ENCODE measurements at places on chromosomes 6 and 20.

DNA sequence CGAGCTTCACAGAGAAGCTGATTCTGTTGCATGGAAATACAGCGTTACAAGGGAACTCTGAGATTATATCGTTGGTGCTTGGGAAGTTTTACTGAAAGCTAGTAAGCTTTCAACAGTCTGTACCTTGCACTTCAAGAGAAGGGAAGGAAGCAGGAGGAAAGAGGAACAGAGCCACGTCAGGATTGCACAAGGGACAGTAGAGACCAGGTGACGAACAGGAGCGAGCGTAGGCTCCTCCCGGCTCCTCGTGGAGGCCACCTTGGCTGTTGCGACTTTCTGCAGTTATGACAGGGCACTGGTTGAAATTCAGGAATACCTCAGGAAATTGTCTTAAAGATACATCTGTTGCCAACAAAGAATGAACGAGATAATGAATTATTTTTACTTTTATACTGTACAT is 18.8 kb downstream of the RTF2 start:
- DNase-seq = no peak

DNA sequence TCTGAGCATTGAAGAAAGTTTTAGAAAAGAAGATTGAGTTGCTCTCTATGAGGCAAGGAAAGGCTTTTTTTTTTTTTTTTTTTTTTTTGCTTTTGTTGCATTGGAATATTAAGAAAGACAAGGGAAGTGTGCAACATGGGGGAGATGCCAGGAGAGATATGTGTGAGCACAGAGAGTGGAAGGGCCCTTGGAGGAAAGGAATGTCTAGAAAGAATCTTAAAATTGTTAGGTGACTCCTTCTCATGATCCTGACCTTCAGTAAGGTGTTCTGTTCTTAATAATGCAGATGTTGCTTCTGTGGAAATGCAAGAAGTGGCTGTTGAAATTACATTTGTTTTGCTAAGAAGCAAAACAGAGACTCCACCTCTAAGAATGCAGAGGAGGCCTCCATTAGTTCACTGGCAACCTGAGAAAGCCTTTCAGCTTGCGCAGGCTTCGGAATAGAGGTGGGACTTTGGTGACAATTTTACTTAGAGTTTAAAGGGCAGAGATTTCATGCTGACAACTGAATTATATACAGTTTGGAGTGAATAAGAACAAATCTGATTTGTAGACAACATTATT is 118.0 kb upstream of the ASCC3 start:
- DNase-seq = no peak

- no peak for DNase-seq
Measured at GRCh38 chr6:151822252-151823111, 15.0 kb downstream of the ESR1 start.

- DNase-seq = no peak
Measured at GRCh38 chr6:168960551-168961263, 292.9 kb downstream of the THBS2 start.

DNA sequence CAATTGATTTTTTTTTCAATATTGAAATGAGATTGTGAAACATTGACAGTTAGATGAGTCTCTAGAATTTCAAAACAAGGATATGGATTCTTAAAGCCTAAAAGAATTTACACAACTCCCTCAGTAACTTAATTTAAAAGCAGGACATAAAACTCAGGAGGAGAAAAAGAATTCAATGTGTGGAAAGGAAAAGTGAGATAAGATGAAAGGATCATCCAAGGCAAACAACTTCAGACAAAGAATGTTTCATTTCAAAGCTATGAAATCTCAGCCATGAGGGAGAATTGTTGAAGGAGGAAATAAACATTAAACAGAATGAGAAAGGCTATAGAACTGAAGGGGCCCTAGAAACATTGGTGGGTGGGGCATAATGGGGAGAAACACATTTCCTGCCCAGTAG is 191.7 kb upstream of the NOX3 start:
- no peak for DNase-seq

DNA sequence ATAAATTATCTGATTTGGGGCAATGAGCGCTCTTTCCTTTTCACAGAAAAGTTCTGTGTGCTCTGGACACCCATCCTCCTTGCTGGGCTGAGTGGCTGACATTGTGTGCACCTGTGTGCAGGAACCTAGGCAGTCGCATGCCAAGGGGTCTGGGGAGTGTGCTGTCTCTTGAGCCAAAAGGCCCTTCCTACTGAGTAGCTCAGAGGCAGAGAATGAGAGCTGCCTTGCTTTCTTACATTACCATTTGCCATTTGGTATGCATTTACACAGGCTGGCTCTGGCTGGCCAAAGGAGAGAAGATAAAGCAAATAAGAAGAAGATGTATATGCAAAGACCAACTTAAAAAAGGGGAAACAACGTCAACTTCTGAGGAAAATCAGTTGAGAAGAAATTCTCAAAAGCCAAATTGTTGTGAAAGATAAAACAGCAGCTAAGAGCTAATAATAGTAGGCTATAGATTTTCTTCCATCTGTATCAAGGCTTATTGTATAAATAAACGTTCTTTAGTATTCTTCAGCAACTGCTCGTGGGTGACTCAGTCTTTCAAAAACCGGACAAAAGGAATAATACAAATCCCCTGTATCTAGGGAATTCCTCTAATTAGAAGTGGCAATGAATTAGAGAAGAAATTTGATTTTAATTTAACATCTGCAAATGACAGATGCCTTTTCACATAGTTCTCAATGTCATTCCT is 121.9 kb downstream of the INSM1 start:
- DNase-seq = no peak

- DNase-seq = no peak
Measured at GRCh38 chr6:158954753-158955152, 45.2 kb downstream of the RSPH3 start.

DNA sequence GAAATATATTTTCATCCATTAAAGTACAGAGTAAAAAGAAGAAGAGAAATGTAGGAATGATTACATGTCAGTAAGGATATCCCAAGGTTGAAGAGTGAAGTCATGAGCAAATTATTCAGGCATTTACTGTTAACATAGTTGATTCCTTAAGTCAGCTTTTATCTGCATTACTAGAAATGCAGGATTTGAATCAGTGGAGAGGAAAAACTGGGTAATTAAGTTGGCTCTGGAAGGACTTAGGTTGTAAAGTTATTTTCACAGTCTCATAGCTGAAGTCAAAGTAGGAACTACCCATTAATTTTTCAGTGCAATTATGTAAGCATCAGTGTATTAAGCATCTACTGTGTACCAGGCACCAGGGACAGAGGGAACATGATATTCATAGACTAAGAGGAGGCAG is 7.8 kb downstream of the NAA20 start:
- DNase-seq = peak; percentile 28

- DNase-seq = no peak
Measured at GRCh38 chr20:24208652-24209051, 220.1 kb upstream of the GGTLC1 start.

DNA sequence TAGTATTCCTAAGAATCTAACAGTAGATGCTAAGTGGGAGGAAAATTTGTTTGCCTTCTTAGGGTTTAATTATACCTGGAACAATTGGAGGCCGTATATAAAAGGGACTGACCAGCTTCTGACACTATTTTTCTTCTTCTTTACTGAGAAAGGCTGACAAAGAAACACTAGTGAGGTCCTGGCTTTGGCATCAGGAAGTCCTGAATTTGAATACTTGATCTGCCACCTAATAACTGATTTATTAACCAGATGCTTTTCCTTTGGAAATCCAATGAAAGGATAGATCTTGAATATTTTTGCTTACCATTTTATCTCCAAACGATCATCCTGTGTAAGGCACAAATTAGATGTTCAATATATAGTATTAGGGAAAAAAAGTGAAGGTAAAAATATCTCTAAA is 382.5 kb downstream of the CENPW start:
- no peak for DNase-seq

DNA sequence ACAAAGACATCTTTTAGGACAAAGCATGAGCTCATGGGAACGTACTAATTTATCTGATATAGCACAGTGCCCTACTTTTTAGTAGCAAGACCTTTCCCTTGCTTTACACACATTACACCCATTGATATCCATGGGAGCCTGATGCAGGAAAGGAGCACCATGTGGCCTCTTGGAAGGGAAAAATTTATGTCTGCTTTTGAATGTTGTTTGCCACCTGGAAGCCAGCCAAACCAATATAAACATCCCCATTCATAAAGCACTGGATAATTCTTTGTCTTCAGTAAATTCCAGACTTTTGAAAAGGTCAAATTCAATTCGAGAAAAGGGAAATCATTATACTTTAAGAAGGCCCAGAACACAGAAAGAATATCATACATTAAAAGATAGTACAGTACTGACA is 152.3 kb upstream of the BEND6 start:
- no peak for DNase-seq

- no peak for DNase-seq
Measured at GRCh38 chr20:8304124-8304816, 172.2 kb downstream of the PLCB1 start.

GRCh38 chr20:46355778-46356177 is 47.5 kb upstream of the CDH22 start:
- no peak for DNase-seq

- DNase-seq = peak; percentile 49
Measured at GRCh38 chr6:31122791-31123706, 2.8 kb upstream of the CDSN start.

DNA sequence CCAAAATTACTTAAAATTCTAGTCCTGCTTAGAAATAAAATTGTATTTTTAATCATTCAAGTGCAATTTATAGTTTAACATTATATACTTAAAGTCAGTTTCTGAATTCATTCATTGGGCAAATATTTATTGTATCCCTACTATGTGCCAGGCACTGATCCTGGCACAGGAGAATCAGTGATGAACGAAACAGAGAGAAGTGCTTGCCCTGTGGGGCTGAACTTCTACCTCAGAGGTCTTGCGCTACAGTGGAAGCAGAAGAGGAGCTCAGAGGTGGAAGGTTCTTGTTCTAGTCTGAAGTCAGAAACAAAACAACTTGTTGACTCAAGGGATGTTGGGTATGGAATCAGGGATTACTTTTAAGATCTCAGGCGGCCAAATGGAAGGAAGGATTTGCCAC is 6.0 kb downstream of the CLDN20 start:
- DNase-seq = no peak

DNA sequence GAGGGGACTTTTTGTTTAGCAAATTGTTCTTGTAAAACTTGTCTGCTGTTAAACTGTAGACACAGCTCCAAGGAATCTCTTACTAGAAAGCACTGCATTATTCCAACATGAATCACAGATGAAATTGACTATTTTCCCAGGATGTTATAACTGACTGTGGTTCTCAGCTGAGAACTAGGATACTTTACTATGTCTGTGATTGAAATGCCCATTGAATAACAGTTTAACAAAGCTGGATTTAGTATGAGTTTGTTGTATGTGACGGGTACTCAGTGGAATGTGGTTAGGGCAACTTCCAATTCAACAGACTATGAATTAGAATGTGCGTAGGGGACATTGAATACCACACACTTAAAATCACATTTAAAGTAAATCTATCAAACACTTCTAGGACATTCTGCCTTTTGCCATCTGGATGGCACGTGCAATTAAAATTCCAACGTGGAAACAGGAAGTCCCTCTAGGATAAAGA is 193.4 kb upstream of the PREP start:
- peak; percentile 95 for DNase-seq

GRCh38 chr6:157464653-157465535 is 83.9 kb downstream of the ZDHHC14 start:
- no peak for DNase-seq

GRCh38 chr6:157646012-157646411 is 177.0 kb upstream of the SNX9 start:
- no peak for DNase-seq

DNA sequence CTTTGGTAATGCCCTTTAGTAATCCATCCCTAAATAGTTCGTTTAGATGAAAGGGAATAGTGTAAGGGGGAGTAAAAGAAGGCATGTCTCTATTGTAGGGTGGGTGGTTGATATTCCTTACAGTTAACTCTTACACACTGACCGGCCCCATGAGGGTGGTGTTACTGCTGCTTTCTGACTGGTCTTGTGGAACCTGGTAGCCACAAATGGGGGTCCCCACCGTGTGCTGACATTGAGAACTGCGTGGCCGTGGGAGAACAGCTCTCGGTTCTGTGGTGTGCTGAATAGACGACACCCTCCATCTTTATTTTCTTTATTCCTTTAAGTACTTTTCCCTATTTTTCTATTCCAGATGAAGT is 19.3 kb downstream of the MRAP2 start:
- no peak for DNase-seq

GRCh38 chr20:4109307-4109940 is 94.1 kb upstream of the RNF24 start:
- no peak for DNase-seq

DNA sequence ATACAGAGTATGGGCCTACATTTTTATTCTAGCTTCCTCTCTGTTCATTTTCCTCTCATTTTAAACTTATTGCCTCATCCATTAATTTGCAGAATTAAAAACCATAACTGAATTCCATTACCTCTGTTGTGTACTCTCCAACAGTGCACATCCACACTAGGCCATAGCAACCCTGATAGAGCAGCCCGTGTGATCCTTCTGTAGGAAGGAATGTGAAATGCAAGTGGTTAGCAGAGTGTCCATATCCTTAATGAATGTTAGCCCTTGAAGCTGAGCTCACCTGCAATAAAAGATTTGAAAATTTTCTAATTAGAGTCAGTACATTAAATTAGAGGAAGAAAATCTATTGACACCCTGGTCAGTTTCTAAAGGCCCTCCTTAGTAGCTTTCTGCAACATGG is 6.5 kb upstream of the GRIK2 start:
- no peak for DNase-seq

DNA sequence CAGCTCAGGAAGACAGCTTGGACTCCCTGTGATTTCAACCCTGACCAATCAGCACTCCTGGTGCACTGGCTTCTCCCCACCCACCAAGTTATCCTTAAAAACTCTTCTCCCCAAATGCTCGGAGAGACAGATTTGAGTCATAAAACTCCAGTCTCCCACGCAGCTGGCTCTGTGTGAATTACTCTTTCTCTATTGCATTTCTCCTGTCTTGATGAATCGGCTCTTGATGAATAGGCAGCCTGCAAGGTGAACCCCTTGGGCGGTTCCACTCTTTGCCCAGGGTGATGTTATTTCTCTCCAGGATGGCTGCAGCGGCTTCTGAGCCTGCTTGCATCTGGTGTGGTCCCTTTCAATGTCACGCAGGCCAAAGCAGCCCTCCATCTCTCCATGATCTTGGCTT is 12.4 kb downstream of the SLC52A3 start:
- no peak for DNase-seq

DNA sequence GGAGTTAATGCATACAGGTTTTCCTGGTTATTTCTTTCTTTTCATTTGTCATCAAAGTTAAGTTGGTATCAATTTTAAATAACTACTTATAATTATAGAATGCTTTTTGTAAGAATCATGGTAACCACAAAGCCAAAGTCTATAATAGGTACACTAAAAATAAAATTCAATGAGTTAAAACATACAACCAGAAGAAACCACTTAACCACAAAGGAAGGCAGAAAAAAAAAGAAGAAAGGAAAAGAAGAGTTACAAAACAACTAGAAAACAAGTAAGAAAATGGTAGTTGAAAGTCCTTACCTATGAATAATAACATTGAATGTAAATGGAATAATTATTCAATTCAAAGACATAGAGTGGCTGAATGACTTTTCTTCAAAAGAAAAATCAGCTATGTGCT is 45.6 kb downstream of the THBS2 start:
- no peak for DNase-seq

All from AG04449 (cell line).